MM.1S (cell line): ENCODE measurements at places on chromosomes 6 and 20.

DNA sequence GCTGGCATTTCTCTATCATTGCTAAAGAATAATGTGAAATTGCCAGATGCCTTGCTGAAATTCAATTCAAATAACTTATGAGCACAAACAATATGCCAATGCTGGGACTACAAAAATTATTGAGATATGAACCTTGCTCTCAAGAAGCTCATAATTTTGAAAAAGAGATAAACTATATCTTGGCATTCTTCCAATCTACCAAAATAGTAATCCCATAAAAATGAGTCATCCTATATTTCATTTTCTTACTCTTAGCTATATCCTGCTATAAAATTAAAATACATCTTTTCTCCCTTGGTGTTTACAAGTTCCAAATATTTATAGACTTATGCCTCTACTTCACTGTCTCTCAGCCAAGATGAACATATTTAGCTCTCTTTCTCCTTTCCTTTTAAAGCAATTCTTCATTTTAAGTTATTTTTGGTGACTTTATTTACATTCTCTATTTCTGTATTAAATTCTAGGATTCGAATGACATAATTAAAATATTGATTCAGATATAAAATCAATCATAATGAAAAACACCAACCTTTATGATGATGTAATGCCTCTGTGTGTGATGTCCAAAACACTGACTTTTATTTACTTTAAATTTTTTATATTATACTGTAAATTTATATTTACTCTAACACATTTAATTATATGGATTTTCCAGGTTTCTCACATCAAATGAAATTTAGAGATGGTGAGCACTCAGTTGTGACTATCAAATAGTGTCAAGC is 152.6 kb downstream of the CDK19 start:
- H3K27ac ChIP-seq = no peak overlapping the region
- DNase-seq = no peak
- no peaks in the 10 kb centered on the region for H3K36me3 ChIP-seq
- H3K4me1 ChIP-seq = no peaks in the 10 kb centered on the region

DNA sequence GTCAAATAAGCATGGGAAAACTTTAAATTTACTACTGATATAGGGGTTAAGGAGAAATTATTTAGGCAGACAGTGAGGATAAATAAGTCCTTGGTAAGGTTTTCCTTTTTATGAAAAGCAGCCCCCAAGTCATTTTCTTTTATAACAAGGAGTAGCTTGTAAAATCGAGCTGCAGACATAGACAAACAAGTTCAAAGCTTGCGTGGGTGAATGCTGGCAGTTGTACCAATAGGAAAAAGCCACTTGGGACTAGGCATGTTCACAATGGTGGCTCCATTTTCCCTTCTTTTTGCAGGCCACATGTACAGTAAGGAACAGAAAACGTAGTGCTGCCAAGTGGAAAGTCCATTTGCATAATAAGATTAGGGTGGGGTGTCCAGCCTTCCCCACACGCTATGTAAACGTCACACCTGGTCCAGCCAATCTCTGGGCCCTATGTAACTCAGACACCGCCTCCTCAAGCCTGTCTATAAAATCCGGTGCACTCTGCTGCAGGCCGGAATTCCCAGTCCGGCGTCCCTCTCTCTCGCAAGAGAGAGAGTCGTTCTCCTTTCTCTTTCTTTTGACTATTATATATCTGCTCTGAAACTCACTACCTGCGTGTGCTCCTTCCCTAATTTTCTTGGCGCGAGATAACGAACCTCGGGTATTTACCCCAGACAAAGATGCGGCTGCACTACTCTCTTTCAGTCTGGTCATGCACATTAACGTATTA is 217.1 kb upstream of the MAN1A1 start:
- DNase-seq = no peak
- H3K27me3 ChIP-seq = no peaks in the 10 kb centered on the region
- H3K27ac ChIP-seq = no peak overlapping the region
- H3K36me3 ChIP-seq = no peaks in the 10 kb centered on the region
- peaks cover 21% of the 10 kb centered on the region for H3K4me1 ChIP-seq

- no peak overlapping the region for H3K27ac ChIP-seq
- no peaks in the 10 kb centered on the region for H3K4me1 ChIP-seq
- DNase-seq = no peak
- no peak overlapping the region for H3K4me3 ChIP-seq
These were observed 26.1 kb downstream of the ADA start for GRCh38 chr20:44625361-44625760.

GRCh38 chr20:462199-462991 is at the start of gene TBC1D20:
Gene TBC1D20 (minus strand): TSS chr20:462533. CDS start chr20:462405, 128 bp downstream.
- H3K4me3 ChIP-seq = peak within 1 kb of the TSS; percentile 80
- H3K27ac ChIP-seq = peak within 1 kb of the TSS; percentile 47; the same call in 1 of the 2 replicates
- DNase-seq = peak; percentile 92
- H3K4me1 ChIP-seq = peaks cover 11% of the 10 kb centered on the region; the same call in 1 of the 2 replicates
- H3K27me3 ChIP-seq = no peaks in the 10 kb centered on the region

GRCh38 chr6:156191895-156192294 is 585.3 kb upstream of the ARID1B start:
- H3K4me3 ChIP-seq = no peak overlapping the region
- H3K36me3 ChIP-seq = no peaks in the 10 kb centered on the region
- H3K27ac ChIP-seq = no peak overlapping the region
- no peaks in the 10 kb centered on the region for H3K4me1 ChIP-seq
- DNase-seq = no peak

GRCh38 chr6:1868561-1869261 is 259.0 kb downstream of the FOXC1 start:
- H3K36me3 ChIP-seq = no peaks in the 10 kb centered on the region
- no peak overlapping the region for H3K27ac ChIP-seq
- H3K4me3 ChIP-seq = no peak overlapping the region
- no peaks in the 10 kb centered on the region for H3K4me1 ChIP-seq
- H3K27me3 ChIP-seq = no peaks in the 10 kb centered on the region
- no peak for DNase-seq

DNA sequence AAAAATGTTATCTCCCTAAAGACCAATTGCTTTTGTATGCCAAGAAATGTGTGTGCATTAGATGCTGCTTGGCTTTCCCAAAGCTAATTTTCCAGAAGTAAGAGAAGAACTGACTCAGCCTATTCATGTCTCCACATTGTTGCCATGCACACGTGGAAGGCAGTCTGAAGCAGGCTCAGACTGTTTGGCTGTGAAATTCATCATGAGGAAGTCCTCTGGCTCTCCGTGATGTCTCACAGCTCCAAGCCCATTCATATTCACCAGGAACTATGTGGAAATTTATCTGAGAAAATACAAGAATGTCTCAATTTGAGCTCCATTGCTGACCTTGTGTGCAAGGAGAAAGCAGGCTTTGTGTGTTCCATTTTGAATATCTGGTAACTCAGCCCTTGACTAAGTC is 1022.2 kb upstream of the GJE1 start:
- H3K27me3 ChIP-seq = no peaks in the 10 kb centered on the region
- H3K36me3 ChIP-seq = no peaks in the 10 kb centered on the region
- H3K4me3 ChIP-seq = no peak overlapping the region
- no peak for DNase-seq

DNA sequence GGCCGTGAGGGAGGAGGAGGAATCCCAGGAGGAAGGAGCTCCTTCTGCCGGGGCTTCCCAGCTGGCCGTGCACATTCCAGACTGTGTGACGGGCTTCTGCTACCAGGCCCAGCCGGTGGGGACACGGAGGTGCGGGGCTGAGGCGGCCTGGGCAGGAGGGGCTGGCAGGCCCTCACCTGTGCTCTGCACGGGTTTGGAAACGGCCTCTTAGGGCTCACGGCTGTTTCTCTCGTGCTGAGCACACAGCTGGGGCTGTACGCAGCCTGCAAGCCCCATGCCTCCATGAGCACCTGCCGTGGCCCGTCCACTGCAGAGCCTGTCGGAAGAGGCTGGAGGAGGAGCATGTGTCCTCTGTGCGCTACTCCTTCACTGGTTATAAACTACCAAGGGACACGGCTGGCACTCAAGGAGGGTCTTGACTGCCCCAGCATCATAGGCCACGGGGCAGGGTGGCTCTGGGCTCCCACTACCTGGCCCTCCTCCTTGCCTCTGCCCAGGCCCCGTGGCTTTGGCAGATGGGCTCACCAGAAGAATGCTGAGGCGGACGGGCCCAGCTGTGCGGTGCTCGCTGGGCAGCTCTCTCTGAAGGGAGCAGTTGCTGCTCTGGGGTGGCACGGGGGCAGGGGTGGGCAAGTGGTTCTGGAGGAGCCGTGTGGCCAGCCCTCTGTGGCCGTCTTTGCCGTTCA is 15.8 kb downstream of the NPEPL1 start:
- H3K27ac ChIP-seq = no peak overlapping the region
- H3K4me3 ChIP-seq = no peak overlapping the region
- H3K4me1 ChIP-seq = no peaks in the 10 kb centered on the region
- no peak for DNase-seq

DNA sequence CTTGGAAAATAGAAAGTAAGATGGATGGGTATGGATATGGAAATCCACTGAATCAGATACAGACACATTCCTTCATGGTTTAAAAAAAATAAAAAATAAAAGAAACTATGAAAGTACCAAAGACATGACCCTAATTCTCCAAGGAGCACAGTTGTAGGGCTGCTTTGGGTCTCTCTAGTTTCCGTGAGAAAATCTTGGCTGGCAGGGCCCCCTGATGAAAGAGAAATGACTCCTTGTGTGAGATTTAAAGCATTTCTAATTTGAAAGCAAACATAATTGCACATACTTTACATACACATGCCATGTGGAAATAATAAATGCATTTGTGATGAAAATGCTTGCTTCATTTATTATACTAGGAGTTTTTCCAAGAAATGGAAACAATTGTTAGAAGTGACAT is 593.9 kb upstream of the BTBD3 start:
- no peaks in the 10 kb centered on the region for H3K27me3 ChIP-seq
- no peak overlapping the region for H3K27ac ChIP-seq
- no peaks in the 10 kb centered on the region for H3K36me3 ChIP-seq
- no peak overlapping the region for H3K4me3 ChIP-seq
- DNase-seq = no peak
- no peaks in the 10 kb centered on the region for H3K4me1 ChIP-seq
